Fibroblast of upper back skin (primary cell): ENCODE measurements at places on chromosomes 1 and 21.

DNA sequence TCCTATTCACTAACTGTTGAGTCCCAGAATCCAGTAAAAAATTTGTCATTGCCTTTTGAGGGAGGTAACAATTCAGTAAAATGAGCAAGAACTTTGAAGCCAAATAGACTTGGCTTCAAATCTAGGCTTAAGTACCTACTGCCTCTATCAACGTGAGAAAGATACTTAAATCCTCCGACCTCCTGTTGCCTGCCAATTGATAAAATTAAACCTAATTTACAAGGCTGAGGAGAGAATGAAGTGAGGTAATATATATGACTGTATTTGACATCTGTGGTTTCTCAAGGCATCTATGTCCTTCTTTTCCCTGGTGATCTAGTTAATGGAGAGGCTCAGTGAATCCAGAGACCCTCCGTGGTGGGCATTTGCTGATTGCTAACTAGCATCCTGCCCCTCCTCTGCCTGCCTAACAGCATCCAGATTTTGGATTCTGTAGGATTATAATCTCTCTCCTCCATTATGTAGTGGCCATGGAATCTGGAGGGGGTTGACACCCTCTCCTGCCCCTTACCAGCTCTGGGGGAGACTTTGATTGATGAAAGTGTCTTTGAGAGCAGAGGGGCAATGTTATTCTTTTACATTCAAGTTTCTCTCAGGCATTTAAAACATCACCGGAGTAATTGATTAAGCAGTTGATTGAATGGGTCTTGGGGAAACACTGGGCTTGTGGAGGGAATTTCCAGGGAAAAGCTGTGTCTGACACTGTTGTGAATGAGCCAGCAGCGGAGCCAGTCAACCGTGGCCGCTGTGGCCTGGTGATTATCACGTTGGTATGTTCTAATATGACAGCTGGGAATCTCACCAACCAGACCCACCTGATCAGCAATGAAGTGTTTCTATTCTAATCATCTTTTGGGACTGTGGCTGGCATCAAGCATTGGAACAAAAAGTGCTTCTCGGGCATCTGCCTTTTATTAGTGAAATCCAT is 140.7 kb upstream of the FAM78B start:
- no peak for DNase-seq

GRCh38 chr1:64073705-64074104 is 129.7 kb upstream of the UBE2U start:
- no peak for DNase-seq

DNA sequence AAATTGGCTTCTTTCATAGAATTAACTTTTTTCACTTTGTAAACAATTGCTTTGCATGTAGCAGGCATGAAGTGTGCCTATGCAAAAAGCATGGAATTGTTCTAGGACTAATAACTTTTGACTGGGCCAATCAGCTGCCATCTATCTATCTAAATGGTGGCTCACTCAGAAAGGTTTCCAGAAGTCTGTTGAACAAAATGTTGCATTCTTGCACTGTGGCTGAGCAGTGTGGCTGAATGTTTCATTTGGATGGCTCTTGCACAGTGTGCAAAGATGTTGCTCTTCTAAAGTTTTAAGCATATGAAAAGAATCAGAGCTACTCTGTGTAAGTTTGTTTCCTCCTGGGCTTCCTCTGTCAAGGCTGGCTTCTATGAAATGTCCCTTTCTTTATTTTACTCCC is 213.5 kb downstream of the KCTD3 start:
- DNase-seq, result no peak

DNA sequence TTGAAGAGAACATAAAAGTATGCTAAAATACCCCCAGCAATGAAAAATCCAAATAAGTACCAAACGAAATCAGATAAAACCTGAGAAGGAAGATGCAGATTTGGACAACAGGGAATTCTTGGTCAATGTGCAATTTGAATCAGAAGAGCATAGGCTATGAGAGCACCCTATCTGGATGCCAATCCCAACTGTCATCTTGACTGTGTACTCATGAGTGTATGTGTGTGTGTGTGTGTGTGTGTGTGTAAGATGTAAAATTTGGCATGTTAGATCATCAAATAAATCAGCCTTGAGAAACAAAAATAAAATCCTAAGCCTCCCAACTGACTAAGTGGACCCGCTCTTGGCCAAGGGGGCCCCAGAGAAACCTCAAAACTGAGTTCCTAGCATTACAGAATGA is 18.0 kb upstream of the SPRR2G start:
- no peak for DNase-seq

- no peak for DNase-seq
Measured at GRCh38 chr1:228742281-228742860, 7.1 kb downstream of the RHOU start.

- DNase-seq, result no peak
Measured at GRCh38 chr1:165494949-165495857, 48.6 kb upstream of the LRRC52 start.

DNA sequence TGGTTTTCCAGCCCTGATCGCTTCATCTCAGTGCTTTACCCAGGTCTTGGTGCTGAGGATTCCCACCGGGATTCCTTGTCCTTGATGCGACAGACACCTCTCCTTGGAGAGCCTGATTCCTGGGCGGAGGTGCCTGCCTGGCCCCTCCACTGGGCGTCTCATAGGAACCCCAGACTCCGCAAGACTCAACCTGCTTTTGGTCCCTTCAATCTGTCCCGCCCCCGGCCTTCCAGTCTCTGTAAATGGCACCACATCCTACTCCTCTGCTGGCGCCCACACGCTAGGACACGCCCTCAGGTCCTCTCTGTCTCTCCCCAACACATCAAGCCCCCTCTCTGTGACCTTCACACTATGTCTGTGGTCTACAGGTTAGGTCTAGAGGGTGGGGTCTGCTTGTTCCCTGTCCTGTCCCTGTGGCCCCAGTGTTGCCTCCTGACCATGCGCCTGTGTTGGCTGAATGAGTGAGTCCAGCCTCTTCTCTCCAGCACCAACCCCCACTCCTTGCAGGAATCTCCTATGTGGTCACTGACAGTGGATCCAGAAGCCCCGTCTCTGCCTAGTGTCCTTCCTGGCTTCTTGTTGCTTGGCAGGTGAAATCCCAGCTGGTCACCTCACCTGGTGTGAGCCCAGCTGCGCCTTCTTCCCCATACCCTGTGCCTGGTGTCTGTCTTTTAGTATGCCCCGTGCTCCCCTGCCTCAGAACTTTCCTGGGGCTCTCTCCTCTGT is 119.7 kb upstream of the C1orf174 start:
- DNase-seq, result no peak

GRCh38 chr21:46097336-46098293 is at the start of gene COL6A2:
TSS of gene COL6A2 (plus strand) at chr21:46098112.
- DNase-seq, result peak; percentile 70

DNA sequence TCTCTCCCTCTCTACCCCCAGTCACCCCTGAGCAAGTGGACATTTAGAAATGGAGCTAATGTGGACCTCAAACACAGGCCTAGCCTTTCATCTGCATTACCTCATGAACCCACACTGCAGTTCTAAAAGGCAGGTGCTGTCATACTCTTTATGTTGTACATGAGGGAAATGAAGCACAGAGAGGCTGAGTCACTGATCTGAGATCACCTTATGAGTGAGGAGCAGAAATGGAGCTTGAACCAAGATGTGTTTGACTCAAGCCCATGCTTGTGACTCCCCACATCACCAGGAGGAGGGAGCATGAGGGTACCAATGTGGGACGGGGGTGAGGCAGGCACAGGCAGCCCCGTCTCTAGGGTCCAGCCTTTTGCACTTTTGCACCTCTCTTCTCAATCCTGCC is 702.8 kb downstream of the PTPRU start:
- DNase-seq, result no peak
